ENCODE measurements at places on chromosomes 5 and 9. TPM values are rescaled to one million over a fixed set of nuclear protein-coding genes. Genes with fewer than 3 reads are reported as not detected.

DNA sequence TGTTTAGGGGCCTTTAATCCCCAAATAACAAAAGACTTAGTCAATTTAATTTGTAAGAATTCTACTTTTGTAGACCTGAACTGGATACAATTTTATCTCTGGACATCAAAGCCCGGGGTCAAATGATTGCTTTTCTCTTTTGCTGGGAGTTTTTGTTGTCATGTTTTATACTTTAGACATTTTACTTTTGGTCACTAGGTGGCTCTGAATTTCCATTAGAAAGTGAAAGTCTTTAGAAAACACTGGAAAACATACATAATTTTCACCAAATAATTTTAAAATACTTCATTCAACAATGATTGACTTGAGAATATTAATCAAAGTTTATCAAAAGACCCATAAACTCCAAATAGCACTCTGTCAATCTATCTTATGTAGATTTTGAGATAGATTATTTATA is 2.8 kb upstream of the PCA3 start:
- no peak overlapping the region for H3K27ac ChIP-seq
- H3K36me3 ChIP-seq = no peaks in the 10 kb centered on the region
- H3K4me3 ChIP-seq = no peak overlapping the region
- H3K27me3 ChIP-seq = no peaks in the 10 kb centered on the region

- no peaks in the 10 kb centered on the region for H3K27me3 ChIP-seq
- H3K27ac ChIP-seq = no peak overlapping the region
- no peak overlapping the region for H3K4me3 ChIP-seq
- H3K36me3 ChIP-seq = no peaks in the 10 kb centered on the region
Observed at GRCh38 chr9:37562826-37563225, 13.4 kb downstream of the FBXO10 start.

DNA sequence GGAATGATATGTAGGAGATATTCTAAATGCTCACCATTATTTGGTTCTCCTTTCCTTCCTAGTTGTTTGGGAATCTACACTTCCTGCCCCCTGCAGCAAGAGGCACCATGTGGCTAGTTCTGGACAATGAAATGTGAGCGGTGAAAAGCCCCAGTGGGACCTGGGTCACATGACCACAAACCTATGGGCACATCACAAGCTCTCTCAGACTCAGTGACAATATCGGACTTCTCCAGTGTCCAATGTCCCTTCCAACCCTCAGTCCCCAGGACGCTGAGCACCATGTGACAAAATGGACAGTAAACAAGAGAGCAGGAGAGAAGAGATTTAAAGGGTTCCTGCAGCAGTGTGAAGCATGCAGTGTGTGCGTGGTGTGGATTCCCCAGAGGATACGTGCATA is 44.6 kb upstream of the FOXE1 start:
- H3K27me3 ChIP-seq = no peaks in the 10 kb centered on the region
- H3K4me1 ChIP-seq = peaks cover 4% of the 10 kb centered on the region
- no peak overlapping the region for H3K27ac ChIP-seq
- no peak for DNase-seq

Gene C9orf85
- total RNA-seq = 12.4 TPM

DNA sequence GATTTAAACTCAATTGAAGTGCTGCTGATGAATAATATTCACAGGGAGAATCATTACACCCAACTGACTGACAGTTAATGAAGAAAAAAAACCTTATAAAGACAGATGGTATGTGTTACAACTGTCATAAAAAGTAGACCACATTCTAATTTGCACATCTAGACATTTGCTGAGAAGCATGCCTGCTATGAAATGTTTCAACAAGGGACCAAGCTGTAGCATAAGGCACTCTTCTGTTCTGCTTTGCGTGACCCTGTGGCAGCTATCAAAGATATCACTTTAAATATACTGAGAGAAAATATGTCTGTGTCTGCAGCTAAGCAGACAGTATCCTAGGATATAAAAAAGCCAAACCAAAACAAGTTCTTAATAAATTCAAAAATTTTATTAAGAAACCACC is 153.7 kb downstream of the TMEM232 start:
- no peaks in the 10 kb centered on the region for H3K27me3 ChIP-seq
- H3K4me3 ChIP-seq = no peak overlapping the region
- H3K4me1 ChIP-seq = no peaks in the 10 kb centered on the region
- H3K36me3 ChIP-seq = no peaks in the 10 kb centered on the region
- H3K27ac ChIP-seq = no peak overlapping the region
- no peak for DNase-seq

Gene C5orf58
- total RNA-seq = not detected

- no peak for DNase-seq
- H3K4me1 ChIP-seq = no peaks in the 10 kb centered on the region
- H3K4me3 ChIP-seq = no peak overlapping the region
- no peaks in the 10 kb centered on the region for H3K27me3 ChIP-seq
- H3K27ac ChIP-seq = no peak overlapping the region
Observed at GRCh38 chr5:105907016-105907415, 1763.7 kb downstream of the EFNA5 start.

Gene CATSPER3
- 1.7 TPM for total RNA-seq

Gene PHF24
- total RNA-seq = 0.47 TPM

Gene PFN3
- not detected for total RNA-seq

Gene AGXT2
- total RNA-seq = not detected

GRCh38 chr5:94375801-94376200 is 242.6 kb downstream of the KIAA0825 start:
- H3K27me3 ChIP-seq = no peaks in the 10 kb centered on the region
- no peak overlapping the region for H3K27ac ChIP-seq
- no peaks in the 10 kb centered on the region for H3K36me3 ChIP-seq
- no peaks in the 10 kb centered on the region for H3K4me1 ChIP-seq

GRCh38 chr5:37836592-37837413 is 3.0 kb downstream of the GDNF start:
- DNase-seq = no peak
- peaks cover 6% of the 10 kb centered on the region for H3K4me1 ChIP-seq
- no peak overlapping the region for H3K4me3 ChIP-seq

All from HCT116 (cell line).